Germinal center (tissue), 1 donor: ENCODE measurements at places on chromosomes 4 and X.
A peak's percentile ranks its signal among the peaks of the same experiment; 100 is the strongest.

DNA sequence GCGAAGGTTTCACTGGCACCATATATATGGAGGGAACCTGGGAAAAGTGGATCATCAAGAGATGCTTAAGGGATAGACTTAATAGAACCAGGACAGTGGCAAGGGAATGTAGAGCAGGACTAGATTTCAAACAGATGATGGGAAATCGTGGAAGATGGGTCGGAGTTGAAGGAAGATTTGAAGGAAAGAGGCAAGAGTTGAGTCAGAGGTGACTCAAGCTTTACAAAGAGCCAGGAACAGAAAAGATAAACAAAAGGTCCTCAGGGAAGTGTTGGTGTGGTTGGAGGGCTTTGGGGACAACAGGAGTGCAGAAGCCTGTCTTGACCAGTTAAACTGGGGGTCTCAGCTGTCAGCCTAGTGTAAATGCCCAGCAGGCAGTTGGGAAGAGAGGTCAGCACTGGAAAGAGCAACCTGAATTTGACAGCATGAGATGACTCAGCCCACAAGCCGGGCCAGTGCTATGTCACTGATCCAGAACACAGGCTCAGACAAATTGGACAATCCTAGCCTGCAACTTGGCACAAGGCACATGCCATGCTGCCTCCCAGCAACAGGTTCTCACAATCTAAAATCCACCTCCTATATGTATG lies 230.5 kb downstream of the IDS start:
- no peak for DNase-seq

- DNase-seq: no peak
Measured at GRCh38 chr4:1195891-1196401, 23.6 kb upstream of the SPON2 start.

DNA sequence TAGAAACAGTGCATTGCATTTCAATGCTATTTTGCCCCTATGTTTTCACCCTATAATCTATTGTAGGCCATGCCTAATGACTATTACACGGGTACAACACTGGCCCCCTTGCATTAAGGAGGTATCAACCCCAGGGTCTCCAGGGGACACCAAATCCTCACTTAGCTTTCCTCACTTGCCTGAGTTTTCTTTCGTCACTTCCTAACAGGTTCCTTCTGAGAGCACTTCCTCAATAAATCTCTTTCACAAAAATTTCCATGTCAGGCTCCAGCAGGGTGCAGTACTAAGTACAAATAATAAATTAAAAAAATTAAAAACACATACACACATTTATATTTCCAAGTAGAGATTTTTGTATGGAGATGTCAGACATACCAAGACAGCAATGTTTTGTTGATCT lies 165.0 kb downstream of the RBM46 start:
- DNase-seq: no peak

DNA sequence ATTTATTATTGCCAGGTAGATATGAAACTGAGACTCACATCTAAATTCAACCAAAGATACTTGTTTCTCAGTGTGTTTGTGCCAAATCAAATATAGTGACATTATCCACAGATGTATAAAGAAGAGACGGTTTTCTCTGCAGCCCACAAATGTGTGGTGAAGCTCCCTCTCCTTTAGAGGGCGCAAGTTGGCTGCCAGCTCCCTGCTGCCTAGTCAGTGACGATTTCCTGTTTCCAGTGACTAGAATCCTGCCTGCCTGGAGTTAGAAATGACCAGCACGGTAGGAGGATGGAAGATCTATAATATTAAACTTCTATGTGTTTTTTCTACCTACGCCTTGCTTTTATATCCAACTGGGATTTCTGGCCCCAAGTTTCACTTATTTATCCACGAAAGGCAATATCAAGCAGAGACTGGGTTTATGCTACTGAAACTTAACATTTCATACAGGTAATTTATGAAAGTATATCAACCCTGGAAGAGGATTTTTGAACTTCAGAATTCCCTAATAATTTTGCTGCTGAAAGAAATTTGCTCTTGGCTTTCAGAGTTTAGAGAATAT lies 1793.7 kb upstream of the TENM3 start:
- no peak for DNase-seq

GRCh38 chrX:155967653-155968325 lies 29.7 kb upstream of the IL9R start:
- no peak for DNase-seq

GRCh38 chrX:31837445-31838049 lies 765.7 kb upstream of the FTHL17 start:
- DNase-seq: no peak

- no peak for DNase-seq
Measured at GRCh38 chr4:98524230-98524629, 134.2 kb downstream of the TSPAN5 start.

DNA sequence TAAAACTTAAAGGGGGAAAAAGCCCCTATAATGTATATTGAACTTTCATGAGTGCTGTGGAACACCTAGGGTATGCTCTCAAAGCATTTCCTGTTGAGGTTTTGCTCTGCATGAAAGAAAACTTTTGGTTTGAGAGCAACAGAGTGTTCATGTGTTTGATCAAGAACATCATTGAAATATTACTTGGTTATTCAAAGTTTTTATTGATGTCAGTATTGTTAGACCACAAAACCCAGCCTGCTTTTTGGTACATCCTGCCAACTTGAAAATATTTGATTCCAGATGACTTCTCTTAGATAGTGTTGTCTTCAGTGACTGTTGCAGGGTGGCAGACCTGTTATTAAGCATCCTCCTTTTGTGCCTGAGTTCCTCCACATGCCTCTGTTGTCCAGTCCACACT lies 68.0 kb downstream of the N4BP2 start:
- DNase-seq: no peak

DNA sequence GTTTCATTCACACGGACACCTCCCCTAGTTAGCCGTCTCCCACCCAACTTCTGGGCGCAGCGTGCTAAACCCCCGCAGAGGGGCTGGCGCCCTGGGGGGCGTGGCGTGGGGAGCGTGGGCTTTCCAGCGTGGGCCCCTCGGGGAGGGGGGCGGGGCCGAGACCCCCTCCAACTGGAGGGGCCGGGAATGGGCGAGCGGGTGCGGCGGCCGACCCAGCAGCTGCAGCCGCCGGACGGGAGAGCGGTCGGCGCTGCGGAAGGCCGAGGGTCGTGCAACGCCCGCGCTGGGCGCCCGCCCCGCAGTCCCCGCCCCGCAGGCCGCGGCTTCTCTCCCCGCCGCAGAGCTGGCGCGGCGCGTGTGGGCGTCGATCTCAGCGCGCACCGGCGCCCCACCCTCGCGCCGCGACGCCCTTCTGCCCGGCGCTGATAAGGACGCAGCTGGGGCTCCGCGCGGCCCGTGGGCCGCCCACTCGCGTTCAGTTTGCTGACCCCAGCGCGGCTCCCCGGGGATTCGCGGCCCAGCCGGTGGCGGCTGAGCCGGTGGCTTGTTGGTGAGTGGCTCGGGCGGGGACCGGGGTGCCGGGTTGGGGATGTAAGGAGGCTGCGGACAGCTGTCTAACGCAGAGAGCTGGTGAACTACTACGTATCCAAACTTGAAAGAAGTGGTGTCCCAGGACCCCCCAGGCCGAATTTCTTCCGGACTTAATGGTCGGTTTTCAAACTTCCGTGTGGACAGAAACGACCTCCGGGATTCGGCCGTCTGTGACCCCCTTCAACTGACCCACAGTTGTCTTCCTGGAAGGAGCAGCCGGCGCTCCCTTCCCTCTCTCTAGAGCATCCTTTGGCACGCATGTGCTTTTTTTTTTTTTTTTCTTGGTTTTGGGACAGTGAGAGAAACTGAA lies 1.5 kb downstream of the FHDC1 start:
- peak; percentile 25 for DNase-seq

GRCh38 chr4:21002286-21002685 lies 302.0 kb downstream of the PACRGL start:
- no peak for DNase-seq

GRCh38 chr4:3481113-3481531 lies 18.0 kb downstream of the DOK7 start:
- no peak for DNase-seq

DNA sequence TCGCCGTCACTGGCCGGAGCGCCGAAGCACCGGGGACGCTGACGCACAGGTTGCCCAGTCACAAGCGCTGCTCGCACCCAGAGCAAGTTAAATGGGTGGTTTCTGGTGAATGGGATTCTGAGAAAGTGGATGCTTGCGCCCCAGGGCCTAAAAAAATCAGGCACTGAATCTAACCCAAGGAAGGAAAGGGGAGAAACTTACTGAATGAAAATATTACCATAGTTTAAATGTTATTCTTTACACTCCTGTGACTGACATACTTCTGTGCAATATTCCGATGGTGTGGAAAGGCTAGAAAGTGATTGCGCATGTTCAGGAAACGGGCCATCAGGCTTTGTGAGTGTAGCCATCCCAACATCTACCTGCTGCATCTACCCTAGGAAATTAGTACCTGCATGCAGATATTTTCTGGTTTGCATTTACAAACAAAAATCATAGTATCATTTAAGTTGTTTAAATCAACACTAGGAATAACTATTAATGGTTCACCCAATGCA lies 838 bp upstream of the ABCG2 start:
- DNase-seq: no peak

GRCh38 chrX:74383611-74384010 lies 37.7 kb upstream of the SLC16A2 start:
- peak; percentile 8 for DNase-seq

GRCh38 chrX:120350450-120351138 lies 11.3 kb upstream of the ATP1B4 start:
- DNase-seq: no peak

GRCh38 chr4:70651864-70652506 lies 14.3 kb downstream of the JCHAIN start:
- DNase-seq: peak; percentile 37

GRCh38 chr4:20679951-20680350 lies 20.3 kb upstream of the PACRGL start:
- no peak for DNase-seq

DNA sequence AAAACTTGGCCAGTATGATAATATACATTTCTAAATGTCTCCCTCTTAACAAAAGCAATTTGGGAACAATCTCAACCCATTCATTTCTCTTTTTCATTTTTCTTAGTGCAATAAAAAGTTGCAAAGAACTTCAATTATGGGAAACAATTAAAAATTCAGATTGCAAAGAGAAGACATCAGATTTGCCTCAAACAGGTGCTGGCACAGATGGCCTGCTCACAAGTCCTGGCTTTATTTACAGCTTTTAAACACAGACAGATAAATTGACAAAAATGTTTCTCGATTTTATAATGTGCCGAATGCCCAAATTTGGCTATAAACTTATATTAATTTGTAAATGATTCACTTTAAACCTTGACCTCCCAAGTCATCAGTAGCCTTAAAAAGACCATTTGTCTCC lies 28.7 kb downstream of the SLC4A4 start:
- no peak for DNase-seq
